H54 (cell line): ENCODE measurements at places on chromosomes 11 and 22.

DNA sequence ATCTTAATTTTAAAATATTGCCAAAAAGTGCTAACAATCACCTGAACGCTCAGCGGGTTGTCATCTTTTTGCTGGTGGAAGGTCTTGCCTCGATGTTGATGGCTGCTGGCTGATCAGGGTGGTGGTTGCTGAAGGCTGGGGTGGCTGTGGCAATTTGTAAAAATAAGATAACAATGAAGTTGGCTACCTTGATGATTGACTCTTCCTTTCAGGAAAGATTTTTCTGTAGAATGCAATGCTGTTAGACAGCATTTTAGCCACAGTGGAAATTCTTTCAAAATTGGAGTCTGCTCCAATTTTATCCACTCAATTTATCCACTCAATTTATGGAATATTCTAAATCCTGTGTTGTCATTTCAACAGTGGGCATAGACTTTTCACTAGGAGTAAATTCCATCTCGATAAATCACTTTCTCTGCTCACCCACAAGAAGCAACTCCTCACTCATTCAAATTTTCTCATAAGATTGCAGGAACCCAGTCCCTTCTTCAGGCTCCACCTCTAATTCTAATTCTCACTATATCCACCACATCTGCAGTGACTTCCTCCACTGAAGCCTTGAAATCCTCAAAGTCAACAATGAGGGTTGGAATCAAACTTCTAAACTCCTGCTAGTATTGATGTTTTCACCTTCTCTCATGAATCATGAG, 78.8 kb downstream of the LINC01488 start:
- no peak for DNase-seq

DNA sequence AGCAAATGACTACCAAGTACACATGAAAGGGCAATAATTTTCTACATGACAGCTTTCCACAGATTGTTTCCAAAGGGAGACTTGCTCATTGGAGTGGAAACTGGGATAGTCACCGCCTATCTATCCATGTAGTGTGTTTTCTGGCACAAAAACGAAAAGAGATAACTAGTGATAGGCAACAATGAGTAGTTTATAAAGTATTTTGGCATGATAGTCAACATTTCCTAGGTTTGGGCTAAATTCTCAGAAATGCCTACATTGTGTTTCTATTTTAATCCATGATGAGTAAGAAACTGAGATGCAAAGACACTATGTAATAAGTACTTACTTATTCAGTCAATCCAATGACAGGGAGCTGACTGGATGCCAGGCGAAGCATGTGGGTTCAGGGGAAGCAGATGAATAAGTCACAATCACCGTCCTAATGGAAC, 1129.1 kb downstream of the DLG2 start:
- DNase-seq: no peak

DNA sequence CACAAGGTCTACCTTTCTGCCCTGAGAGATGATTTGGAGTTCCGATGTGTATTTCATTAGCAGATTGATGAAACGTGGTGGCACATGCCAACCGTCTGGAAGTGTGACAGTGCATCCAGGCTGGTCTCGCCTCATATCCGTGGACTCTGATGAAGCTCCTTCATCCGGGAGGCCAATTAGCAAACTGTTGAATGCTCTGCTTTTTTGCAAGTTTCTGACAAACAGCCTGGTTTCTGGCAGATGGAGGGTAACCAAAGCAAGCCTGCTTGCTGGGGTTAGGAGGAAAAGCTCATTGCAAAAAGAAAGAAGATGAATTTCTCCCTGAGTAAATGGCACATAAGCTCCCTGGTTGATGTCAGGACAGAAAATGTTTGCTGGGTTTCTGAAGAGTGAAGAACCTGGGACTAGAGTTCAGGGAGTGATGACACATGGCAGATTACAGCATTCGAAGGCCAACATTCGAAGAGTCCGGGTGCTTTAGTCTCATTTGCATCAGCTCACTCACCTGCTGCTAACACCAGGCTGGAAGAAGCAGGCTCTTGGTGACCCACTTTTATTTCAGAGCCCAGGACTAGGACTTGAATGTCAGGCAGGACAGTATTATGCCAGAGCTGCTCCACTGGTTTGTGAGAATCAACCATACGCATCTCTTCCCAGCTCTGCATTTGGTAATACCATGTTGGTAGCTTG, 135.9 kb upstream of the TTC12 start:
- DNase-seq: no peak

DNA sequence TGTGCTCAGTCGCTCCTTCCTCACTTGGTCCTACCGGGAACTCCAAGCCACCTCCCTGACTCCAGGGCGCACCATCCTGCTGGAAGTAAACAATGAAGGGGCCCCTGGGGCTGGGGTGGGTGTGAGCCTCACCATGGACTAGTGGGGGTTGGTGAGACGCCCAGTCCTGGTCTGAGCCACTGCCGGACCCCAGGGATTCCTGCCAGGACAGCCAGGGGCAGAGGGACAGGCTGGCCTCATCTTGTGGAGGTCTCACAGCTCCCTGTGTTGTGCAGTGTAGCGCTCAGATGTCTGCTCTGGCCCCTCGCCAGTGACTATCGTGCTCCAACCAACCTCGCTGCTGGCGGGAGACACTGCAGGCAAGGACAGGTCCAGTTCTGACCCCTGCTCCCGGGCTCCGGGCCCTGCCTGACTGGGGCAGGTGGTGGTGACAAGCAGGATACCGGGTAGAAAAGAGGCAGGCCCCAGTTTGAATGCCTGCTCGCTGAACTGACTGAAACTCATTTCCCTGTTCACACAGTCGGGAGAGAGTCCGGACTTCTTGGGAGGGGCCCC, 1021.4 kb downstream of the BRD1 start:
- DNase-seq: no peak

DNA sequence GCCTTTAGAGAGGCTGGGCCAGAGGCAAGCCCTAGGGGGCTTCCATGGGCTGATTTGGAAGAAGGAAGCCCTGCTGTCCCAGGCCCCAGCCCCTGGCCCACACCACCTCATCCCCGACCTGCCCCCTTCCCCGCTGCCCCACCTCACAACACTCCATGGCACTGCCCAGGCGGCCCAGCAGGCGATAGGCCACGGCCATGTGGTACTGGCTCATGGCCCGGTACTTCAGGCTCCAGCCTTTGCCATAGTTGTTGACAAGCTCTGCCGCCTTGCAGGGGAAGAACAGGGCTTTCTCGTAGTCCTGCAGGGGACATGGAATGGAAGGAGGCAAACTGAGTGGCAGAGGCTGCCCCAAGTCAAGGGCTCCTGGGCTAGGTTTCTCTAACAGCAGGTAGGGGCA, 6.4 kb downstream of the RAPSN start:
- no peak for DNase-seq

GRCh38 chr11:1113405-1114201, 38.9 kb downstream of the MUC2 start:
- no peak for DNase-seq

GRCh38 chr11:47393163-47394049, 15.0 kb upstream of the SLC39A13 start:
- DNase-seq: peak; percentile 81

DNA sequence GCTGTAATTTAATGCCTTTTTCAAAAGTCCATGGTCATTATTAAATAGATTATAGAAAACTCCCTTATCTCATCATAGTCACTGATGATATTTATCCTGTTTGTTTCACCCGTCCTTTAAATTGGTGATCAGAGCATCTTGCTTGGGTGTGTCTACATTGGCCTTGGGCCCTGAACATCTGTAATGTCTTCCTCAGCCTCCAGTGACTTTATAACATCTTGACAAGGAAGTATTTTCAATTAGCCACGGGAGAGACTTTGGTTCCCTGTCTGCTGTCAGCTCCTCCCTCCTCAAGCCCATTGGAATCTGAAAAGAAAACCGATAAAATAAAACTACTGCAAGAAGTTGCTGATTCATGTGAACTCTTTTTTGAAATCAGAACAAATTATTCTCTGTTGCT, 116.9 kb upstream of the TTC12 start:
- DNase-seq: no peak

DNA sequence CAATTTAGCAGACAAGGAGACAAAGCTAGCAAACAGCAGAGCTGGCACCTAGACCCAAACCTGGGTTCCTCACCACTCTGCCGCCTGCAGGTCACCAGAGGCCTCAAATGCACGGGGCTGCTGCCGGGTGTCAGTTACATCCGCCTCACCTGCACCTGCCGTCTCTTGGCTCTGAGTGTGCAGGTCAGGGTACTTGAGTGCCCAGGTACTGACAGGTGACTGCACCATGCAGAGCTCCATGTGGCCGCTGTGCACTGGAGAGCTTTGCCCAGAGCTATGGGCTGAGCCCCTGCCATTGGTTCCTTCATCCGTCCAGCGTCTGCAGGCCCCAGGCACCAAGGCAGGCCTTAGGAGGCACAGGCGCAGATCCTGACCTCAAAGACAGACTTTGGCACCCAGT, 35.0 kb downstream of the PDGFB start:
- no peak for DNase-seq

DNA sequence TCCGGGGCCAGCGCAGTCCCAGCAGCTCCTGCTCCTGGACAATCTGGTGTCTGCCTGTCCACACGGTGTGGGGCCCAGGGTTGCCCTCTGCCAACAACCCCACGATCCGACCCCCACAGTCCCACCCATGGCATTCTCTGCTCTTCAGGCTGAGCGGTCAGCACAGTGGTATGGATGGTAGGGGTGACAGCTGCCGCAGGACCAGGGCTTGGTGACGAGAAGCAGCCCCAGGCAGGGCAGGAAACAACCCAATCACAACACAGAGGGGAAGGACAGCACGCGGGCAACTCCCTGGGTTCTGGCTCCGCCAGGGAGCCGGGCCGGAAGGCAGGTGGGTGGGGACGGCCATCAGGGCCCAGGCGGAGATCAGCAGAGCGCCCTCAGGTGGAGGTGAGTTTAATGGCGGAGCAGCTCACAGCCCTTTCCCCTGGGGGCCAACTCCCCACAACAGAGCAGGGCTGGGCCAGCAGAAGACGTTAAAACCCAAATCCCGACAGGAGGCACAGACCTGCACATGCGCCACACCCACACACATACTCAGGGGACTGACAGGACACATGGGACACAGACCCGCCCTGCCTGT, 5.3 kb upstream of the CHADL start:
- DNase-seq: no peak

GRCh38 chr11:33887886-33888285, 4.0 kb downstream of the LMO2 start:
- DNase-seq: no peak

- no peak for DNase-seq
These were observed 976.3 kb upstream of the FAT3 start for GRCh38 chr11:91248199-91248807.

DNA sequence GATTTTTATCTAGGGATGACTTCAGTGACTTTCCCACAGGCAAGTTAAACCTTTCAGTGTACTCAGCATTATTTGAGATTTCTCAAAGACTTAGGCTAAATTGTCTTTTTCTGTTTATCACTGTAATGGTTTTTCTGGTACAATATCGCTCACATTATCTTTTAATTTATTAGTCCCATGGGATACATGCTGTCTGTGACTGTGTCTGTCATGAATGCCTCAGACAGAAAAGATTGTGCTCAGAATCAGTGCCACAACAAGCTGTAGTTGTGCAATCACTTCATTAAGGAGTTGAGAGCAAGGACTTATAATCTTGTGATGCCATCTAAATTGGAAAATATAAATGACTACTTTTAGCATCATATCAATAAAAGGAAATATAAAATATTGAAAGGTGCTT, 2374.2 kb upstream of the RAG2 start:
- DNase-seq: no peak

GRCh38 chr11:115333121-115333520, 171.1 kb downstream of the CADM1 start:
- DNase-seq: no peak

GRCh38 chr22:21657360-21658032, 8.3 kb upstream of the PPIL2 start:
- DNase-seq: no peak

DNA sequence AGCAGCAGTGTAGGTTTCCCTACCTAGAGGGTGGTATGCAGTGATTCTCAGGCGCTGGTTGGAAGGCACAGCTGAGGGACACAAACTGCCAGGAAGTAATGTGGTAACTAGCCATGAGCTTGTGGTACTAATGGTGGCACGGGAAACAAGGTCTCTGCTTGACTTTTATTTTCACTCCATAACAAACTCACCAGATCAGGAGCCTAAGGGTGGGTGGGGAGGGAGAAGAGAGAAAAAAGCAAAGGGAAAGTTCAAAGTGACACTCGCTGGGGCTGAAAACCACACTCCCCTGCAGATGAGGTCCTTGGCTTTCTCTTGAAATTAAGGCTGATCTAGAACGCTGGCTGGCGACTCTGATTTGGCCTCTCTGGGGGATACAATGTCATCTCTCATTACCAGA, 22.0 kb downstream of the TRAF6 start:
- no peak for DNase-seq

GRCh38 chr22:43202326-43202725, 15.4 kb upstream of the TTLL12 start:
- no peak for DNase-seq

GRCh38 chr11:38553148-38553547, 1955.1 kb upstream of the RAG2 start:
- DNase-seq: no peak

- no peak for DNase-seq
These were observed 16.6 kb downstream of the RTN4RL2 start for GRCh38 chr11:57476757-57477506.

DNA sequence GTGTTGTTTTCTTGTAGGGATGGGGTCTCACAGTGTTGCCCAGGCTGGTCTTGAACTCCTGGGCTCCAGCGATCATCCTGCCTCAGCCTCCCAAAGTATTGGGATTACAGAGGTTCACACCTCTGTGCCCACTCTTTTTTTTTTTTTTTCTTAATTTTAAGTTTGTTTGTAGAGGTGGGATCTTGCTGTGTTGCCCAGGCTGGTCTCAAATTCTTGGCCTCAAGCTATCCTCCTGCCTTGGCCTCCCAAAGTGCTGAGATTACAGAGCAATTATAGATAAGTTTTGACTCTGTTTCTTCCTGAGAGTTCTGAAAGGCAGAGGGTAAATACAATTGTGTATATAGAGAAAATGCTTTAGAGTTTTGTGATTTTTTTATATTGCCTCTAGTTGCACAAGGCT, 160.4 kb downstream of the TEAD1 start:
- no peak for DNase-seq

GRCh38 chr22:49503896-49504521, 323.7 kb downstream of the BRD1 start:
- no peak for DNase-seq

GRCh38 chr22:39183991-39184585, 31.6 kb upstream of the CBX7 start:
- no peak for DNase-seq

- DNase-seq: no peak
These were observed at the start of gene SLC25A22 for GRCh38 chr11:798093-798713. TSS of gene SLC25A22 (minus strand) at chr11:798281. CDS start at chr11:795006, 3,275 bp downstream.

- no peak for DNase-seq
These were observed 61.6 kb upstream of the PPARA start for GRCh38 chr22:46088541-46089311.

DNA sequence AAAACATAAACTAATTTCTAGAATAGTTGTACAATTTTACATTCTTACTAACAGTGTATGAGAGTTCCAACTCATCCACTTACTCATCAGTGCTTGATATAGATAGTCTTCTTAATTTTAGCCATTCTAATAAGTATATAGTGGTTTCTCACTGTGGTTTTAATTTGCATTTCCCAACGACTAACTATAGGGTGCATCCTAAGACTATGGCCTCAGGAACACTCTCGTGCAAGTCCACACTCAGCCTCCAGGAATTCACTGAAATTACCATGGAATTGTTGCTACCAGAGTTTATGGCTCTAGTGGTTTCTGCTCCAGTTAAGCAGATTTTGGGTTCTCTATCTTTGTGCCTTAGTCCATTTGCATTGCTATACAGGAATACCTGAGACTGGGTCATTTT, 60.1 kb upstream of the GUCY1A2 start:
- DNase-seq: no peak

GRCh38 chr22:49849161-49850020, 4.3 kb upstream of the ZBED4 start:
- DNase-seq: no peak

GRCh38 chr11:33802194-33802950, 28.1 kb upstream of the FBXO3 start:
- DNase-seq: peak; percentile 71
